Pericardium fibroblast (primary cell): ENCODE measurements at places on chromosomes 12 and 14. TPM values are rescaled to one million over a fixed set of nuclear protein-coding genes. Genes with fewer than 3 reads are reported as not detected.

WSCD2 gene
- not detected in 2 replicates for total RNA-seq

TAS2R10 gene
- total RNA-seq, result 0.26 TPM in 1 of 2 replicates, not detected in the other

FIGNL2 gene
- 0.09 TPM in 1 of 2 replicates, not detected in the other for total RNA-seq

RPL10L gene
- total RNA-seq, result not detected in 2 replicates

STON2 gene
- 0.51 TPM in 1 of 2 replicates, not detected in the other for total RNA-seq

UNG gene
- 18.5 and 22.5 TPM in 2 replicates for total RNA-seq

ACIN1 gene
- total RNA-seq, result 47.5 and 55.5 TPM in 2 replicates

CHGA gene
- total RNA-seq, result not detected in 2 replicates

LALBA gene
- not detected in 2 replicates for total RNA-seq

KRT7 gene
- total RNA-seq, result 5.2 and 118 TPM in 2 replicates

KCNC2 gene
- not detected in 2 replicates for total RNA-seq

PTGER2 gene
- 3.2 and 9.4 TPM in 2 replicates for total RNA-seq

BDKRB2 gene
- total RNA-seq, result 3.1 and 5.0 TPM in 2 replicates

OTOGL gene
- 0.34 and 2.6 TPM in 2 replicates for total RNA-seq

OASL gene
- 0.34 TPM in 1 of 2 replicates, not detected in the other for total RNA-seq

CLEC12A gene
- not detected in 2 replicates for total RNA-seq

CYP27B1 gene
- 0.68 and 1.6 TPM in 2 replicates for total RNA-seq

DLGAP5 gene
- total RNA-seq, result 1.1 and 1.2 TPM in 2 replicates

TMEM132C gene
- total RNA-seq, result 2.2 and 3.3 TPM in 2 replicates

C12orf75 gene
- 20.5 and 44.8 TPM in 2 replicates for total RNA-seq

FGF6 gene
- total RNA-seq, result not detected in 2 replicates

PIANP gene
- 0.12 TPM in 1 of 2 replicates, not detected in the other for total RNA-seq

SDSL gene
- total RNA-seq, result 8.1 and 9.6 TPM in 2 replicates

TAS2R7 gene
- total RNA-seq, result not detected in 2 replicates

TGFB3 gene
- 10.2 and 11.0 TPM in 2 replicates for total RNA-seq

TMEM119 gene
- 182 and 212 TPM in 2 replicates for total RNA-seq

ABCD2 gene
- total RNA-seq, result under 0.01 and 0.17 TPM in 2 replicates

CABP1 gene
- 0.82 and 4.2 TPM in 2 replicates for total RNA-seq

DPPA3 gene
- not detected in 2 replicates for total RNA-seq

SLC2A14 gene
- not detected in 2 replicates for total RNA-seq

CCDC198 gene
- total RNA-seq, result not detected in 2 replicates

DENR gene
- 20.5 and 24.9 TPM in 2 replicates for total RNA-seq

BEGAIN gene
- total RNA-seq, result 0.09 and 0.35 TPM in 2 replicates

TROAP gene
- 0.70 and 1.6 TPM in 2 replicates for total RNA-seq

PLCZ1 gene
- total RNA-seq, result not detected in 2 replicates

GPRC5A gene
- total RNA-seq, result 8.1 and 14.6 TPM in 2 replicates

SIX6 gene
- not detected in 2 replicates for total RNA-seq

WNT1 gene
- not detected in 2 replicates for total RNA-seq

SLC25A29 gene
- total RNA-seq, result 21.2 and 23.5 TPM in 2 replicates

KRT77 gene
- not detected in 2 replicates for total RNA-seq

OTUB2 gene
- 1.4 and 2.6 TPM in 2 replicates for total RNA-seq

GTF2A1 gene
- total RNA-seq, result 8.5 and 9.2 TPM in 2 replicates

GPHB5 gene
- total RNA-seq, result not detected in 2 replicates

SOAT2 gene
- 0.12 TPM in 1 of 2 replicates, not detected in the other for total RNA-seq

SLC10A1 gene
- not detected in 2 replicates for total RNA-seq
